Fibroblast of skin of left quadriceps (primary cell): ENCODE measurements at places on chromosomes 1 and 21.

GRCh38 chr1:26700711-26701110, 4.9 kb downstream of the ARID1A start:
- no peak for DNase-seq

DNA sequence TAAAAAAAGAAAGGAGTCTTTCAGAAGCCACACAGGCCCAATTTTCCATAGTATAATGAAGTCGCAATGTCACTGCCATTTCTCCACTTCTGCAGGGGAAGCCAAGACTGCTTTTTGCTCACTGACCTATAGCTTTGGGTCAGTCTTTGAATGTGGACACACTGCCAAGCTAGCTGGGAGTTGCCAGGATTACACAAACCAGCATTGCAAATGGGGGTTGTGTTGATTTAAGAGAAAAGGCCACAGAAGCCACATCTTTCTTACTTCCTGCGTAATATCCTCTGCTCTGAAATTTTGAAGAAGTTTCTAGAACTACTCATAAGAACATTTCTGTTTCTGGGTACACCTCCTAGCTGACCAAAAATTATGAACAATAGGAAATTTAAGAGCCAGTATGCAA, 45.8 kb upstream of the SAMSN1 start:
- DNase-seq, result no peak

DNA sequence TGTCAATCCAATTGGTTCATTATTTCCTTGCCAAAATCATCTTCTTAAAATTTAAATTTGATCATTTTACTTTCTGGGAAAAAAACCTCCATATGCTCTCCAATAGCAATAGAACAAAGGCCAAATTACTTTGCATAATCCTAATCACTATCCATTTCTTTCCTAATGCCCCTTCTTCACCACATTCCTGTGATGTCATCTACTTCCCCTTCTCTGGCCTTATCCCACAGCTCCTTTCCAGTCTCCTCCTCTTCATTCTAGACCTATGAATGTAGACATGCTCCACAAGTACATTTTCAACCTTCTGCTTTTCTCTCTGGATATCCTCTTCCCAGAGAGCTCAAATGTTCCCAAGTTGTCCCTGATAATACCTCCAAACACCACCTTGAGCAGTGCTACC, 216.6 kb downstream of the MRPL39 start:
- DNase-seq, result no peak

GRCh38 chr1:219708919-219709543, 96.1 kb upstream of the ZC3H11B start:
- no peak for DNase-seq

DNA sequence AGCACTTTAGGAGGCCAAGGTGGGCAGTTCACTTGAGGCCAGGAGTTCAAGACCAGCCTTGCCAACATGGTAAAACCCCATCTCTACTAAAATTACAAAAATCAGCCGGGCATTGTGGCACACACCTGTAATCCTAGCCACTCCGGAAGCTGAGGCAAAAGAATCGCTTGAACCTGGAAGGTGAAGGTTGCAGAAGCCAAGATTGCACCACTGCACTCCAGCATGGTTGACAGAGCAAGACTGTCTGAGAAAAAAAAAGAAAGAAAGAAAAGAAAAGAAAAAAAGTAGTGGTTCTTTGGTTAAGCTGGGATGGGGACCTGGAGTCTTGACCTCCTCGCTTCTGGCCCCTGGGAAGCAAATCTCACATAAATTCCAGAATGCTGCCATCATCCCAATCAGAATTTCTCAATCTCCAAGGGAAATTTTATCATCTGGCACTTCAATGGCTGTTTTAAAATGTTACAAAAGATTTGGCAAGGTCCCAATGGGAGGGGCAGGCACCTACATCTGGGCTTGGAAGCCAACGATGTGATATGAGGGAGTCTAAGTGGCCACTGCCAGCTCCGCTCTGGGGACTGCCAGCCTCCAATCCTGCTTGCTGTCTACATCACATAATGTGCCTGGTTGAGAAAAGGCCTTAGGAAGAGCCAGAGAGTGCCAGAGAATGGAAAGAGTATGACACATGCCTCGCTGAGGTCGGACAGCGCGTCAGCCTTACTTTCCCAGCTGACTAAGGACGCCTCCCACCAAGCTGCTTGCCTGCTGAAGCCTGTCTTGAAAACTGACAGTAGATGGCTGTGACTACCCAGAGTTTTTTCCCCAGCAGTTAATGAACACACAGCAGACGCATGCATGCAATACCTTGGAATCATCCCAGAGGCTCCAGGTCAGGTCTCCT, 42.1 kb upstream of the SRP9 start:
- peak; percentile 83 for DNase-seq

- DNase-seq, result no peak
Observed at GRCh38 chr1:41509270-41509671, 24.8 kb upstream of the EDN2 start.

DNA sequence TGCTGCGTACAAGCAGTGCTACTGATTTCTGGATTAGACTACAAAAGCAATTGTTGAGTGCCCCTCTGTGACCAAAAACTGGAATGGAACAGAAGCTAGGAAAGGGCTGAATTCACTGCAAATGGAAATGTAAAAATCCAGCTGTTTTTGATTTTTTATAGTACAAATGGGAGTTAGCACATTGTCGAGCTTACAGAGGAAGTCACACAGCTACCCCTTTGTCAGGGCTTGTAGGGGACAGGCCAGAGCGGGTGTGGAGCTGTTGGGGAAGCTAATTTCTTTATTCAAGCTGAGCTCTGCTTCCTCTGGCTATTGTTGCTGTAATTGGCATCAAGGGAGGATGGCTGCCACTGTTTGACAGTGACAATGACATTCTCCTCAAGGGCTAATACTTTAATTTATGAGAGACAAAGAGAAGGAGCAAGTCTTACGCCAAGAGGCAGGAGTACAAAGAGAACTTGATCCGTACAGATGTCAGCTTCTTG, 96.1 kb downstream of the SLC35F3 start:
- no peak for DNase-seq

DNA sequence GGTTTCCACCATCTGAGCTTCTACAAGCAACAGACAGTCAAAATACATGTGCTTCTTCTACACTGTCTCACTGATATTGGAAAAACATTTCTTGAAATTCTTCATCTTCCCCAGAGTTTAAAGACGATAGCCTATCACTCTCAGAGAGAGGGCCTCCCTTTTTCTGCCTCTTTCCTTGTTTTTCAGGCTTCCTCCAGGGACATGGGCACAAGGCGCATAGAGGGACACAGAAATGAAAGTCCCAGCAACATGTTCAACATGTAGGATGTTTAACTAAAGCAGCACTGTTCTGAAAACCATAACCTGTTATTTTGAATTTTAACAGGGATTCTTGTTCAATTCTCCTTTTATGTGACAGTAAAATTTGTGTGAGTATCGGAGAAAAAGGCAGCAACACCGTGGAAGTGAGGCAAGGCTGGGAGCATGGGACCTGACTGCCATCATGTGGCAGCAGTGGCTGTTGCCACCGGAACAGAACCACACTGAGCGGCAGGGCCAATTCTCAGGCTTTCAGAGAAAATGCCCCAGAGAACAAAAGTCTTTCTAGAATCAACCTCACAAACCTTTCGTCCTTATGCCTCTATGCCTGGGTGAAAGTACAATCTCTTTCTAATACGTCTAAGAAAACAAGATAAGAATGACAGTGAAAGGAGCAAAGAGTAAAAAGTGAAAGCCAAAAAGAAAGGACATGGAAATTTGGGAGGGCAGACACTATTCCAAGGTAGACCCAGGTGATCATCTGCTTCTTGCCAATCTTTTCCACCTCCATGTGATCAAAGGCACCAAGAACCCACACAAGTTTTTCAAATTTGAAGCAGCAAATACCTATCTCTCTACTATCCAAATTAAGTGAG, 54.5 kb downstream of the PCNX2 start:
- DNase-seq, result peak; percentile 48

GRCh38 chr1:230385930-230386329, 40.2 kb downstream of the PGBD5 start:
- DNase-seq, result no peak
